Stimulated activated CD8-positive, alpha-beta memory T cell treated with anti-CD3 and anti-CD28 coated beads, Interleukin-4, amount 100 ng/mL, for 1 hour (primary cell): ENCODE measurements at places on chromosomes 1 and 21.

GRCh38 chr1:204971517-204972336 lies 71.3 kb upstream of the CNTN2 start:
- no peak for DNase-seq

DNA sequence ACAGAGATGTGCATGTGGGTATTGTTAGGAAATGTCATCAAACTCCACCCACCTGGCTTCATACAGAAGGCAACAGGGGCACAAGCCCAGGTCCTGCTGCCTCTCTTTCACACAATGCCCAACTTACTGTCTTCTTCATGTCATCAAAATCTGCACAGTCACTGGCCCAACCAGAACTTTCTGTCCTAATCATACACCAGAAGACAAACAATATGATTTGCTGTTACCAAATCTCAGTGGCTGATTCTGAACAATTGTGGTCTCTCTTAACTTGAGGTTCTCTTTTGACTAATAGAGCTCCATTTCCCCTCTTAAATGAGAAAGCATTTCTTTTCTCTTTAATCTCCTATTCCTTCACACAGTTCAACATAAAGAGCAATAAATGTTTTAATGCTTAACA lies 7.7 kb downstream of the HSD3B2 start:
- DNase-seq: no peak

GRCh38 chr1:217647791-217648190 lies 16.6 kb downstream of the SPATA17 start:
- DNase-seq: no peak

- no peak for DNase-seq
Measured at GRCh38 chr1:149936992-149937705, 470 bp upstream of the MTMR11 start.

DNA sequence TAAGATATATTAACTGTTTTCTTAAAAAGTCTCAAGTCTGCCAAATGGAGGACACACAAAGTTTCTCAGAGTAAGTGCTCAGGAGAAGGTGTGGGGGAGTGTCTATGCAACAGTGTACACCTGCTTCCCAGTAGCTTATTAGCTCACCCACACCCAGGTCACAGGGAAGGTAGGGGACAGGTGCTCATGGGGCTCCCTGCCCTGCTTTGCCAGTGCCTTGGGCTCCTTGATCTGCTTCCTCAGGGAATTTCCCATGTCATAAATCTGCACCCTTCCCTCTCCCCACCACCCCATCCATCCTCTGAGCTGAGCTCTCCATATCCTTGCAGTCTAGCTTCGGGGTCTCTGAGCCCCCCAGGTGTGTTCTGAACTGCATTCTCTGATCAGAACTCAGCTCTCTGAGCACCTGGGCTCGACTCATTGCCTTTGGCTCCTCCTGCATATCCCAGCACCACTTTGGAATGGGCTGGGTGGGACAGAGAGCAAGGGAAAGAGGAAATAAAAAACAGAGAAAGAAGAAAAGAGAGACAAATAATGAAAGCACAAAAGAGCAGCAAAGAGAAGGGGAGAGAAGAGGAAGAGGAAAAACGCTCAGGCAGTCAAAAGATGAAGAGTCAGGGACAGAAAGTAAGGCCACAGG lies 87.0 kb upstream of the ATP1B1 start:
- DNase-seq: no peak

DNA sequence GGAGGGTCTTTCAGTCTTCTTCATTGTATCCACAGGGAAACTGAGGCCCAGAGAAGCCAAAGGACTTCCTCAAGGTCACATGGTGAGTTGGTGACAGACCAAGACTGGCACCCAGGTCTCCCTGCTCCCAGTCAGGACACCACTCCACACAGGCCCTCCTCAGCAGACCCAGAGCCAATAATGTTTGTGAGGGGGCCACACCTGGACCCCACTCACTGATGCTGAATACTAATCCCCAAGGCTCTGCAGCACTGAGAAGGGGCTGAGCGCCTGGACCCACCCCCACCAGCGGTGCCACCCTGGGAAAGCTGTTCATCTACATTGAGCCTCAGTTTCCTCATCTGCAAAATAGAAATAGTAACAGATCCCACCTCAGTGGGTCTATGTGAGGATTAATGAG lies 79.5 kb downstream of the GLIS1 start:
- DNase-seq: no peak

GRCh38 chr1:46302641-46303037 lies 777 bp downstream of the LRRC41 start:
- DNase-seq: peak; percentile 6
